ENCODE measurements at places on chromosomes 16 and 17.

- no peak for DNase-seq
These were observed 28.0 kb upstream of the B4GALNT2 start for GRCh38 chr17:49104511-49105074.

- DNase-seq: no peak
These were observed 268.8 kb downstream of the SEC14L1 start for GRCh38 chr17:77409282-77410161.

DNA sequence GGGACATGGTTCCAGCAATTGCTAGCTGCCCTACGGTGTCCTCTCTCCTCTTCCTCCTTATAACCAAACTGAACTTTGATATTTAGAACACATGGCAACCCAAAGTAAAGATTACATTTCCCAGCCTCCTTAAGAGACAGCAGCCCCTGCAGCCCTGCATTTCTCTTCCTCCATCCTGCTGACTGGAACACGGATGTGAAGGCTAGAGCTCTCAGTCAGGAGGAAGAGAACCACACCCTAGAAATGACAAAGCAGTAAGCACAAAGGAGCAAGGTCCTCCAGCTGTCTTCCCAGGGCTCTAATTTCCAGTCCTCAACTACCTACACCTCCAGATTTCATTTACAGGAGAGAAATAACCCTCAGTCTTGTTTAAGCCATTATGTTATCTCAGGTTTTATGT, 10.9 kb downstream of the DYNC1LI2 start:
- DNase-seq: no peak

GRCh38 chr16:71537643-71538042, 11.4 kb downstream of the CHST4 start:
- peak; percentile 36 for DNase-seq

GRCh38 chr17:8742274-8742673, 2.4 kb downstream of the CCDC42 start:
- DNase-seq: no peak

DNA sequence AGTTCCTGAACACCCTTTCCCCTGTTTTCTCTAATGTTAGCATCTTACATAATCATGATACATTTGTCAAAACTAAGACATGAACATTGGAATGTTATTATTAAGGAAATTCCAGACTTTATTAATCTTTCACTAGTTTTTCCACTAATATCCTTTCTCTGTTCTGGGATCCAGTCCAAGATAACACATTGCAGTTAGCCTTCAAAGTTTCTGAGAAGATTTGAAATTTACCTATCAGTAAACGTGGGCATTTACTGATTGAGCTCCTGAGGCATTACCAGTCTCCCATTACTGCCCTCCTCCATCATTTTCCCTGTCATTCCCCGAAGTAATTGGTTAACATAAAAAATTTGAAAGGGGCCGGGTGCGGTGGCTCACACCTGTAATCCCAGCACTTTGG, 5.7 kb upstream of the CD300LG start:
- no peak for DNase-seq

GRCh38 chr17:66255112-66255511, 25.9 kb upstream of the APOH start:
- peak; percentile 76 for DNase-seq

GRCh38 chr16:62298600-62298999, 262.4 kb upstream of the CDH8 start:
- peak; percentile 37 for DNase-seq

DNA sequence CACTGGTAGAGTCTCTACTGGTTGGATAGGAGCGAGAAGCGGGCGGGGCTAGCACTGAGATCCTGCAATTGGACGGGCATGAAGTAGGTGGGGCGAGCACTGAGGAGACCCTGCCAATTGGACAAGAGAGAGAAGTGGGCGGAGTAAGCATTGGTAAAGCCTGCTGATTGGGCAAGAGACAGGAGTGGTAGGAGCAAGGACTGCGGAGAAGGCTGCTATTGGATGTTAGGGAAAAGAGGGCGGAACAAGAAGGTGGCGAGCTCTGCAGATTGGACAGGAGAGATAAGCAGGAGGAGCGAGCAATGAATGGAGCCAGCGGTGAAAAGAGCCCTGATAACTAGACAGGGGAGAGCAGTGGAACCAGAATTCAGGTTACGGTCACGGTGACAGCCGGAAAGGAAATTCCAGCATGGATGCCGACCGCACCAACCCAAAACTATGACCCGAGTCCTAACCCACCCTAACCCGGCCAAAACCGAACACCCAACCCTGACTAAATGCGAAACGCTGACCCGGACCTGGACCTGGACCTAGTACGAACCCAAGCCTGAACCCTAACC, 4.8 kb downstream of the SCGB1C2 start:
- peak; percentile 84 for DNase-seq

DNA sequence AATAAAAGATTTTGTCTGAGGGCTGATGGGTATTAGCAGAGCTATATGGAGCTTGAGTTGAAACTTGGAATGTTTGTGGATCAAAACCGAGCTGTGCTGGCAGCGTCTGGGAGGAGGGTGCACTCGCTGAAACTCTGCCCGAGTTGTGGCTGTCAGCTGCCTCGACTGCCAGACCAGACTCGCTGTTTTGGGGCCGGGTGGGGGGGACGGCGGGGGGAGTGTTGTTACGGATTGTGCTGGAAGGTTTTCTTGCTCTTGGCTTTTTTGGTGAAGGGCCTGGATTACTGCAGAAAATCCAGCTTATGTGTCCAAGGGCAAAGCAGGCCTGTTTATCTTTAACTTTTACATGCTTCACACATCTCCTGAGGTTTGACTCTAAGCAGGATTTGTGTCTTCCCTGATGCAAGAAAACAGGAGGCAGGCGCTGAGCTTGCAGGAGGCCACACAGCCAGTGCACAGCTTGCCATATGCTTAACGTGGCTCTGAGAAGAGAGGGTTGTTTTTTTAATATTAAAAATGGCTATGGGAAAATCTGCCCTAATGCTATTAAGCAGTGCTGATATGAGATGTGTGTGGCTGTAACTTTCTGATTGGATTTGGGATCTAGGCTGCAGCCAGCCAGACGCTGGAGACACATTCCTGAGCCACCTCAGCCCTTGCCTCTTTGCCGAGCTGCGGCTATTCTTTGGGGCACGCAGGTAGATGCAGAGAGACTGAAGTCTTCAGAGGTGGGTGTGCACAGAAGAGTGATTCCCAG, 20.5 kb upstream of the RPTOR start:
- DNase-seq: peak; percentile 65

- no peak for DNase-seq
These were observed 108.3 kb upstream of the FAM20A start for GRCh38 chr17:68709461-68709860.

GRCh38 chr16:67399218-67399733, 6.0 kb upstream of the TPPP3 start:
- DNase-seq: peak; percentile 60

DNA sequence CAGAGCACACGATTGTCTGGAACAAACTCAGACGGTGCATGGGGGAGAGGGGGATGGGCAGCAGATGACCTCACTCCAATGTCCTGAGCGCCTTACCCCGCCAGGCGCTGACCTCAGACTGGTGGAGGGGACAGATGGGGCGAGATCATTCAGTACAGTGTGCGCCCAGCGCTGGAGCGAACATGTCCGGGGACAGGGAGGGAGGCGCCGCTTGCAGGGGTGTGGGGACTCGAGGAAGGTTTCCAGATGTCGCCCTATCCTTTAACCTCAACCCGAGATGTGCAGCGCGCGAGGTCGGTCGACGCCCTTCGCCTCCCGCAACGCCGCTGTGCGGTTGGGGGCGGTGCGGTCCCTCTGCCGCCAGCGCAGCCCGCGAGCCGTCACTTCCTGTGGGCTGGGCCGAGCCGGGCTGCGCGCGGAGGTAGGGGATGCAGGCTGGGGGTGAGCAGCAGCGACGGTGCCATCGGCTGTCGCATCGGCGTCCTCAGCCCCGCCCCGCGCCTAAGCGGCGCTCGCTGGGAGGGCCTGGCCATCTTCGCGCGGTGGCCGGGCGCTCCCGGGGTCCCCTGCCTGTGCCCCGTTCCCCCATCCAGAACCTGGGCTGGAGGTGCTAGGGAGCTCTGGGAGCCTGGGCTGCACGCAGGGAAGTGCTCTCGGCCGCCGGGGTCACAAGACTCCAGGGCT, 5.3 kb upstream of the CDR2L start:
- DNase-seq: peak; percentile 99

- DNase-seq: no peak
These were observed at the start of gene MYH8 for GRCh38 chr17:10421900-10422542. TSS of gene MYH8 (minus strand) at chr17:10421950. CDS start at chr17:10420227, 1,723 bp downstream.

DNA sequence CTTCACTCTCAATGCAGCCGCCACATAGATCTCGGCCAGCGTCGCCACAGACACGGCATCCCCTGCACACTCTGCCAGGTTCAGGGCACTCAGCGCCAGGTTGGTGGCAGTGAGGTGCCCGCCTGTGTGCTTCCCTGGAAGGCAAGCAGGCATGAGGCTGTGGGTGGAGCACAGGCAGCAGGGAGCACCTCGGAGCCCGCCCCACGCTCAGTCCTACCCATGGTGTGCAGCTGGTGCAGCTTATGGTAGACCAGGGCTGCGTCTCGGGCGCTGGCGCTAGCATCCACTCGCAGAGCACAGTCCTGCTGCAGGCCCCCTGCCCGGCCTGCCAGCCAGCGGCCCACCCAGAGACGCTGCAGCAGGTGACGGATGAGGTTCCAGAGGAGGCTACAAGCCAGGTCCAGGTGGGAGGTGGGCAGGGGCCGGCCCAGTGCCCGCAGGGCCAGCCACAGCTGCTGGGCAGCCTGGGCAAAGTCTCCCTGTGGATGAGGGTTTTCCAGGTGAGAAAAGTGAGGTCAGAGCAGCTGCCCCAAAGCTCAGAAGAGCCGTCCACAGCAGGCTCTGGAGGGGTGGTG, 20.5 kb downstream of the SREBF1 start:
- no peak for DNase-seq

DNA sequence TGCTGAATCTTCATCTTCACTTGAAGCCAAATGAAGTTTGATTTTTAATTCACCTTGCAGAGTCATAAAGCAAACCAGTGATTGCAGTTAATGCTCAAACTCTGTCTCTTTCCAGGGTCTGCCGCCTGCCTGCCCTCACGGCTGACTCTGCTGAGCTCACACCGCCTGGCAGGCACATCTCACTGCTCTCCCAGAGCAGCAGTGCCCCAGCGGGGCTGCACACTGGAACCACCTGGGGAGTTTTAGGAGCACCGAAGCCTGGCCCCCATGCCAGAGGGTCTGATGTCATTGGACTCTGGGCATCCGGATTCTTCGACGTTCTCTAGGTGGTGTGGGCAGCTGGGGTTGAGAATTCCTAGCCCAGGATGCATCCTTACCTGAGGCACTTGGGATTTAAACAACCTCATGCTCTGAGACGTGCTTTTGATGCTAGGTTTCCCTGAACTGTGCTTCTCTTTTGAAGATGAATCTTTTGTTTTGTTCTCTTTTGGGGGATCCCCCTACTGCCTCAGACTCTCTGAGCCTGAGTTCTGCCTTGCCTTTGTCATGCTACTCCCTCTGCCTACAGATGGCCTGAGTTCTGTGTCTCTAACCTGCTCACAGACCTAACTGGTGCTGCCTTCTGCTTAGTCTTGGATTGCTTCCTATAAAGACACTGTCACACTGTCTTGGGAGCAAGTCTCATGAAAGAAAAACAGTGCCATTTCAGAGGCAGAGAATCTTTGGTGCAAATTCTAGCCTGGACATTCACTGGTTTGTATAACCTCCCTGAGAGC, 438.1 kb upstream of the CCL2 start:
- no peak for DNase-seq

GRCh38 chr17:80523054-80523744, 21.4 kb upstream of the RPTOR start:
- no peak for DNase-seq

GRCh38 chr17:75262112-75262606, 480 bp downstream of the MRPS7 start:
- DNase-seq: no peak

- DNase-seq: no peak
These were observed 28.2 kb downstream of the ST3GAL2 start for GRCh38 chr16:70410734-70411133.

DNA sequence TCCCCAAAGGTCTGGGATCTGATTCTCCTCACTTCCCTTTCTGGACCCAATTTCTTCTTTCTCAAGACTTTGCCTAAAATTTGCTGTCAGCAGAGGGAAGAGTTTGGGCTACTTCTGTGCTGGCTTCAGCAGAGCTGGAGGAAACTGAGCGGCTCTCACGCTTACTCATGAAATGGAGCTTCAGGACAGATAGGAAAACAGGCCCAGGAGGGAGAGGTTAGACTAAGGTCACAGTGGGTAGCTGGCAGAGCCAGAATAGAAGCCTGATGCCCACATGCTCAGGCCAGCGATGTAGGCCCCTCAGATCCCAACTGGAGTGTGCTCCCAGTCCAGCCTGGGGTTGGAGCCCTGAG, 593 bp downstream of the SLC38A7 start:
- no peak for DNase-seq

DNA sequence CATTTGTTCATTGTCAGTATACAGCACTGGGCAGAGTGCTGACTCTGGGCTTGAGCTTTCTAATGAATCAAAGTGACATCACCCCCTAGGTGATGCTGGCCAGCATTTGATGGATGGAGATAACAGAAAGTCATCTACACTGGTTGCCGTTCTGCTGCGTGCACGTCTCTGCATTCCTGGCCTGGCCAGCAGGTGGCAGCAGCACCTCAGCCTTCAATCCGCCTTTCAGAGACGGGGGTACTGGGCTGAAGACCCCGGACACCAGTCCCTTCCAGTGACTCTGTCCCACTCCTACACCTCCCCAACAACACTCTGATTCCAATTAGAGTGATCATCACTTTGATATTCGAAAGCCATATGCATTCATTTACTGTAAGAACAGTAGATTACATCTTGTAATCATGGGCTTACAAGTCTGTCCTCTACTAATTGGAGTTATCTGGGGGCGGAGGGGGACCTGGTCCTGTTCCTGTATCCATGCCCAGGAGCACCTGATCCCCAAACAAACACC, 6.0 kb downstream of the CPSF4L start:
- DNase-seq: peak; percentile 91

DNA sequence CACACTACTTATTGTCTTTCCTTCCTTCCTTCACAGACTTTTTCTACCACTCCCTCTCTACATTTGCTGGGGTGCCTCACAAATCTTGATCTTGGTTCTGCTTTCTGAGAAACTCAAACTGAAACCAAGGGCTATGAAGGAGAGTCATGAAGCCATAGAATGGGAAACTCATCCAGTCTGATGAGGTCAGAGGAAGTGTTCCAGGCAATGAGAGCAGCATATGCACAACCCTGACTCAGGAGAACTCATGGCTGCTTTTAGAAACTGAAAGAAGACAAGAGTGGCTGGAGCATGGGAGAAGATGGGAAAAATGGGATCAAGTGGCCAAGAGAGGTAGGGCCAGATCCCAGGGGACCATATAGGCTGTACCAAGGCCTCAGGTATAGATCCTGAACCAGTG, 130.0 kb upstream of the TOX3 start:
- no peak for DNase-seq

GRCh38 chr17:79667746-79668145, 56.9 kb upstream of the RBFOX3 start:
- DNase-seq: no peak

Data from SK-N-SH (cell line).